ENCODE measurements at places on chromosomes 3 and 15.

GRCh38 chr15:69138963-69139362, 21.5 kb upstream of the GLCE start:
- DNase-seq: no peak

DNA sequence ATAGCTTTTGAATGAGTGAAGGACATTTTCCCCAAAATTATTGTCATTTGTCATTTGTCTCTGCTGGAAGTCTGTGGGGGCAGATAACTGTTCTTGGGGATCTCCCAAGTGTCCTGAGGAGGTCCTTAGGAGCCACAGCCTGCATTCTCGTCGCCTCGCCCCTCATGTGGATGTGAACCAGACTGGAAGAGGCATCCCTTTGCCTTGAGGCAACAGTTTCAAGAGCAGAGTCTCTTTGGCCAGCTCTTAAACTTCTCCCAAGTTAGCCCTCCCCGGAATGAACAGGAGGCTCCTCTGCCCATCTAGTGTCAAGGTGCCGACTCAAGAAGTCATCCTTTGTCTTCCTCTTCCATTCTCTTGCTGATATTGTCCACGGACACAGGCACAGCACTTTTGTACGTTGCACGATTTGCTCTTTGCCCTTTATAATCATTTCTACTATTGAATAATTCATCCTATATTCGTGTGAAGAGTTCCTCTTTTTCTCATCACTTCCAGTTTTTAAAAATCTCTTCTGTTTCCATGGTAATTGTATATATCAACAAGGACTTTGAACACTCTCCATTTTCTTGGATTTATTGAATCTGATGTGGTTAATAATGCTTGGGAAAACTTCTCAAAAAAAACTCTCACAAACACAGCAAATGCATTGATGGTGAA, 40.8 kb upstream of the CD47 start:
- DNase-seq: no peak

GRCh38 chr15:60871731-60872130, 357.4 kb downstream of the RORA start:
- DNase-seq: no peak

GRCh38 chr3:134353831-134354611, 20.2 kb downstream of the AMOTL2 start:
- DNase-seq: no peak

- no peak for DNase-seq
Measured at GRCh38 chr15:50676799-50677483, 9.7 kb downstream of the TRPM7 start.

DNA sequence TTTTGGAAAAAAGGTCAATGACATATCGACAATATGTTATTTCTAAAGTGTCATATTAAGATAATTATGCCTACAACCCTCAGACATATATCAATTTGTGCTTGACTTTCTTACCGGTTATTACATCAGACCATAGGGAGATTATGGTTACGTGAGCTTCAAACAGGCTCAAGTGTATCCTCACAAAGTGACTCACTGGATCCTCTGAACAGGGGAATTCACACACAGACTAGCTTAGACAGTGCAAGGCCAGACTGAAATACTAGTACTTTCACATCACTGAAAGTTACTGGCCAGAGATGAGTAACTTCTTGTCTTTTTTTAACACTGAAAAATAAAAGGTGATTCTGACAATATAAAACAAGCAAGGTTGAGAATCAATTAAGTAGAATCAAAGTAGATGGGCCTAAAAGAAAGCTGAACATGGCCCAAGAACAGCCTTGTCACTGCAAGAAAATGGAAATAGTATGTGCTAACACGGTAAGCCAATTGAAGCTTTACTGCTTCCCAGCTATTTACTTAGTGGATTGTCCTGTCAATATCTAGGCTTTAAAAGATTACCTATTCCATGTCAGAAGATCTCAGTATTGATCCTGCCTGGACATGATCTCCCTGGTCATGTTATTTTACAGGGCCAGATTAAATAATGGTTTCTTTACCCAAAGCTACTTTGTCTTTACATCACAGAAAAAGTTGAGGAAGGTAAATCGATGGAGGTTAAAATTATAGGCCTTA, 848.6 kb downstream of the ROBO1 start:
- DNase-seq: no peak

DNA sequence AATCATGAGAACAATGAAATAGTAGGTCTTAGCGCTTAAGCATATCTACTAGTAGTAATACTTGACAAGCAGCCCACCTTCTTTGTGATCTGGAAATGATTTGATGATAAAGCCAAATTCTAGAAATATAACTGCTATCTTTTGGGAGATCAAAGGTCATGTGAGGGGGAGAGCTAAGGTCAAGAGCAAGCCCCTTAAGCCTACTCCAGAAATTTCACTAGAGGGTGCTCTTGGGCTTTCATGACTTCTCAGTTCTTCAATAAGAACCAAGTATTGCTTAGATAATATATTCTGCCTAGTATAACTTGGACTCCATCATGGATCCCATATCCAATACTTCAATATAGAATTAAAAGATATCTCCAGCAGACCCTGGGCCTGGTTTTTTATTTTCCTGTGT, 319.6 kb downstream of the ZBTB20 start:
- DNase-seq: peak; percentile 68

DNA sequence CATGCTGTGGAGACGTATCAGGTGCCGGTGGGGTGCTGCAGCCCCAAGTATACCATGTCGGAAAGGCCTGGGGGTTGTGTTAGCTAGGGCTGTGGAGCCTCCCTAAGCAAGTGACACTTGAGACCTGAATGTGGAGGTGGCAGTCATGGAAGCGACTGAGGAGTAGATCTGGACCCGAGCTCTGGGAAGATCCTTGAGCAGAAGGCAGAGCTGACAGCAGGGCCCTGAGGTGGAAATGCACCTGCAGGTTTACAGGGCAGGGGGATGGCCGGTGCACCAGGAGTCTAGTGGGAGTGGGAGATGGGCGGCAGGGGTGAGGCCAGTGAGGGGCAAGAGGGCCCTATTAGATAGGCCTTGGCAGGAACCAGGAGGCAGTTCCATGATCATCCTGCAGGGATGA, 91.8 kb upstream of the PLXNA1 start:
- no peak for DNase-seq

DNA sequence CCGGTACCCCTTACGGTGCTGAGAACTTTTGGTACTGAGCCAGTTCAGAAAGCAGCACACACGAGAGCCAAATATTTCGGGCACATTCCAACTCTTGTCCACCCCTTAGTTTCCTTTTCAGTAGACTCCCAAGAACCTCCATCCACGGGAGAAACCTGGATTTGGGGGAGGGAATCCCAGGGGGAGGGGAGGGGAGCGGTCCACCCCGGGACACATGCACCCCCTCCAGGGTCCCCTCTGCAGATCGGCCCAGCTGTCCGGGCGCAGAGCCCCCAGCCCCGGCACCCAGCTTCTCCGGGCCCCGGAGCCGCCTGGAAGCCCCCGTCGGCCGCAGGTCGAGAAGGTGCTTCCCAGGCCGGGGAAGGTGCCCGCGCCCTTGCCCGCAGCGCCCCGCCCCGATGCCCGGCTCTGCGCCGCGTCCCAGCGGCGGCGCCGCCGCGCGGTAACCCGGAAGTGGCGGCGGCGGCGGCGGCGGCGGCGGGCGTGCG, 455 bp upstream of the ABHD17C start:
- DNase-seq: no peak

DNA sequence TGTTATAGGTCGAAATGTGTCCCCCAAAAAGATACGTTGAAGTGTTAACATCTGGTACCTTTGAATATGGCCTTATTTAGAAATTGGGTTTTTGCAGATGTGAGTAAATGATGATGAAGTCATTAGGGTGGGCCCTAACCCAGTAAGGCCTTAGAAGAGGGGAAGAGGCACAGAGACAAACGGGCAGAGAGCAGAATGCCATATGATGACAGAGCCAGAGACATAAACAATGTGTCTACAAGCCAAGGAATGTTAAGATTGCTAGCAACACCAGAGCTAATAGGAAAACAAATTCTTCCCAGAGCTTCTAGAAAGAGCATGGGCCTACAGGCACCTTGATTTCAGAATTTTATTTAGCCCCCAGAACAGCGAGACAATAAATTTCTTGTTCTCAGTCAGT, 693.1 kb upstream of the NECTIN3 start:
- DNase-seq: no peak

DNA sequence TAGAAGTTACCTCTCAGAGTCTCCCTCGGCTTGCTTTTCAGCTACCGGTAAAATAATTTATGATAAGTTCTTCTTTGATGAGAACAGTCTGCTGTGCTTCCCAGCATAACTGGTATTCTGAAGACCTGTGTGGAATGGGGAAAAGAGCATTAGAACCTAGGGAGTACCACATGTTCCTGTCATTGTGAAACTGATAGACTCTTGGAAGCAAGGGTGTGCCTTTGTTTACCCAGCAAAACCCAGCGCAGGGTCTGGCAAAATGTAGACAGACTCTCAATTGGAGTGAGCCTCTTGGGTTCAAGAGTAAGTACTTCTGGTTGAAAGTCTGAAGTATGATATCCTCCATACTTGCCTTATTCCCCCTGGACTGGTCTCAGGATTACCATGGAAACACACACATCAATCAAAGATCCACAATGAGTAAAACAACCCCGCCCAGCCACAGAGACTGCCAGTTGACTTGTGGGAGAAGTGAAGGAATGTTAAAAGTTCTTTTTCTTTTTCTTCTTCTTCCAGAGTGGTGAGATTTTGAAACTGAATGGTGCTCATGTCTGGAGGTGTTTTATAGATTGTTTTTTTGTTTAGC, 652.4 kb upstream of the NAALADL2 start:
- DNase-seq: peak; percentile 28

DNA sequence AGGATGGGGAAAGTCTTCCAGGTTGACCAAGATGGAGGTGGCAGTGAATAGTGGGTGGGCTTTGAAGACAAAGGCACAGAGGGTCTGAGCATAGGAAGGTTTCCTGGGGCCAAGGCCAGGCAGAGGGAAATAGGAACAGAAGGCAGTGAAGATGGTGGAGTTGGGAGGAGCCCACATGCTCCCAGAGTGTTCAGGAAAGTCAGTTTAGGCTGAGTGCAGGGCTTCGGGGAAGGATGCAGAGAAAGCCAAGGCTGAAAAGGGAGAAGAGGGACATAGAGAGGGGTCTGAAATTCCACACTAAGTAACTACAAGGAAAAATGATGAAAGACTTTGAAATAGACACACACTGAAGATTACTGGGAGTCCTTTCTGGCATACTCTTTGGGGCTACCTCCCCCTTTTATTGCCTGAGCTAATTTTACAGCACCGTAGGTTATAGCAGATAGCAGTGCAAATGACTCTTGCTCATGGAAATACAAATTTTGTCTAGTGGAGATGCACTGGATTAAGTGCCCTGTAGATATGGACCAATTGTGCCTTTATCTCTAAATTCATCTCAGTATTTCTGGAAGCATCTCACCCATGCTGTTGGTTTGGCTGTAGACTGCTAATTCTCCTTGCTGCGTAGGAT, 3.8 kb downstream of the CX3CR1 start:
- no peak for DNase-seq

DNA sequence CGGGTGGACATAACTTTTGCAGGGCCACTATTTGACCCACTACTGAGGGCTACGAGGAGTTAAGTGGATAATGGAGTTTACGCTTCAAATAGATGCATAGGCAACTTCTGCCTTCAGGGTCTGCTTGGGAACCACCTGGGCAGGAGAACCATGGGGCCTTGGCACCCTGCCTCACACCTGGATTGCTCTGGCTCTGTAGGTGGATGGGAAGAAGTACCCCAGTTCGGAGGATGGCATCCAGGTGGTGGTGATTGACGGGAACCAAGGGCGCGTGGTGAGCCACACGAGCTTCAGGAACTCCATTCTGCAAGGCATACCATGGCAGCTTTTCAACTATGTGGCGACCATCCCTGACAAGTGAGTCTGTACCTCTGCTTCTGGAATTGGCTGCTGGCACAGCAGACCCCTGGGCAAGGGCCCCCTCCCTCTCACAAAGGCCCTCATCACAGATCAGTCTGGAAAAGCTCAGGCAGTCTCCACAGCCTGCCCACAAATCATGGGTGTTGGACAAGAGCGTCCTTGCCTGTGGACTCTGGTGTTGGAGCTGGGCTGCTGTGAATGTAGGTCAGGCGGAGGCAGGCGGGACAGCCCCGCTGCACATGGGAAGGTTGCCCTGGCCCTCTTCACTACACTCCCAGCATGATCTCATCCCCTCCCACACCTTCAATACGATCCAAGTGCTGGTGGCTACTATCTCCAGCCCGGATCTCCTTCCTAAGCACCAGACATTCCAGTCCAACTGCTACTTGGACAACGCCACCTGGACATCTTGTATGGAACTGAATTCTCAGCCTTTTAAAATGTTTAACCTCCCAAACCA, 46.7 kb downstream of the MESD start:
- no peak for DNase-seq

GRCh38 chr15:37921527-37922385, 12.7 kb upstream of the TMCO5A start:
- no peak for DNase-seq

- no peak for DNase-seq
Measured at GRCh38 chr15:99508311-99508645, 57.5 kb upstream of the MEF2A start.

DNA sequence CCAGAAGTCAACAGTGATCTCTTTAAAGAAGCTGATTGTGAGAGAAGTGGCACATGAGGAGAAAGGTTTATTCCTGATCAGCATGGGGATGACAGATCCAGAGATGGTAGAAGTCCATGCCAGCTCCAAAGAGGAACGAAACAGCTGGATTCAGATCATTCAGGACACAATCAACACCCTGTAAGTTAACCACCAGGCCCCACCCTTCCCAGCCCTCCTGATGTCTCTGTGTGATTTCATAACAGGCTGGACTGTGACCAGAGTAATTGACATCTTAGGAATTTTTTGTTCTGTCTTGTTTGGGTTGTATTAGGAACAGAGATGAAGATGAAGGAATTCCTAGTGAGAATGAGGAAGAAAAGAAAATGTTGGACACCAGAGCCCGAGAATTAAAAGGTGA, 67.7 kb downstream of the KLHL25 start:
- DNase-seq: no peak

Data from NCI-H446 (cell line).